ENCODE measurements at places on chromosomes 16 and 17. TPM values are rescaled to one million over a fixed set of nuclear protein-coding genes. Genes with fewer than 3 reads are reported as not detected.

The KAT8 gene
- polyA plus RNA-seq: 54.7 TPM

The GCSH gene
- polyA plus RNA-seq: 118 TPM

The HSBP1 gene
- 332 TPM for polyA plus RNA-seq

The EPN3 gene
- polyA plus RNA-seq: 3.7 TPM

The TRPV2 gene
- 17.2 TPM for polyA plus RNA-seq

The DLG4 gene
- 203 TPM for polyA plus RNA-seq

The AIPL1 gene
- 0.14 TPM for polyA plus RNA-seq

The SLC52A1 gene
- 0.38 TPM for polyA plus RNA-seq

The WSB1 gene
- polyA plus RNA-seq: 335 TPM

The SLFN14 gene
- polyA plus RNA-seq: not detected

The USP32 gene
- polyA plus RNA-seq: 49.0 TPM

The CAPN15 gene
- polyA plus RNA-seq: 43.2 TPM

The DPEP2 gene
- polyA plus RNA-seq: 1.0 TPM

The MT1H gene
- not detected for polyA plus RNA-seq

The DNAH2 gene
- polyA plus RNA-seq: 3.1 TPM

The NECAB2 gene
- 82.1 TPM for polyA plus RNA-seq

All from spinal cord (tissue), 10 donors.